ENCODE measurements at places on chromosomes 3 and 15. TPM values are rescaled to one million over a fixed set of nuclear protein-coding genes. Genes with fewer than 3 reads are reported as not detected.

GRCh38 chr15:101210466-101210865 is 41.4 kb downstream of the CHSY1 start:
- no peak for DNase-seq

- no peak for DNase-seq
These were observed 80.2 kb upstream of the SNRK start for GRCh38 chr3:43206105-43206504.

GRCh38 chr15:37619358-37620042 is 314.9 kb upstream of the TMCO5A start:
- no peak for DNase-seq

PLEKHO2 gene
- total RNA-seq = 15.2 TPM
